ENCODE measurements at places on chromosomes 2 and 18.

- no peak for DNase-seq
These were observed 12.9 kb downstream of the NPAS2 start for GRCh38 chr2:100832885-100833284.

DNA sequence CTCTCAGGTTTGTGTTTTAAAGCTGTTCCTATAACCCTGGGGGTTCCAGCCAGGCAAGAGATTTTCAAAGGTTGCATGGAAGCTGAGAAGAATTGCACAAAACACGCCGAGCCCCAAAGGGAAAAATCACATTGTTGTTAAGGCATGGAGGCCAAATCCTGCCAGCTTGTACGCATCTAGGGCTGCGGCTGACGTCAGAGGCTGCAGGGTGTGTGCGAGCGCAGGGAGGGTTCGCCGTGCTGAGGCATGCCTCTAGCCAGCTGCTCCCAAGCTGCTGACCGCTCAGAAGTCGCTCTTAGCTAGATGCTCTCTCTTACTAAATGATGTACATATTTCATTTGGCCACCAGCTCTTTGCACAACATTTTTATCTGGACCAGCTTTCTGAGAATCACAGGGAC lies 191.8 kb downstream of the LPIN1 start:
- no peak for DNase-seq

GRCh38 chr18:55998801-55999385 lies 410.9 kb upstream of the TCF4 start:
- DNase-seq = no peak

DNA sequence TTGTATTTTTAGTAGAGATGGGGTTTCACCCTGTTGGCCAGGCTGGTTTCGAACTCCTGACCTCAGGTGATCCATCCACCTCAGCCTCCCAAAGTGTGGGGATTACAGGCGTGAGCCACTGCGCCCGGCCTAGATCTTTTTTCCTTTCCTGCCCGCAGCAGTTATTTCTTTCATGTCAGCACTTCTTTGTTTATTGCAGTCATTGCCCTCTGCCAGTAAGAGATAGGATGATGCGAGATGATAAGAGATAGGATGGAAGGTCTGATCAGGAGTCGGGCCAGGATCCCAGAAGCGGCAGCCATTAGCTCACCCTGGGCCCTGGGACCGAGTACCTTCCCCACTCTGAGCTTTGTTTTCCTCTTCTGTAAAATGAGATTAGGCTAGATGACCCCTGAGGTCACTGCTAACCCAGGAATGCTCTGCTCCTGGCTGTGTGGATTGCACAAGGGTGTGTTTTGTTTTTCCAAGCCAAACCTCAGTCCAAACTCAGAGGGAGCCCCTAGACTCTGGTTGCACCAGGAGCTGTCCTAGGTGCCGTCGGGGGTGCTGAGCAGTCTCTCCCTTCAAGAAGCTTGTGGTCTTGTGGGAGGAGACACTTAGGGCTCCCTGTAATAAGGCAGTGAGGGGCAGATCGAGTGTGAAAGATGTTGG lies 63.3 kb downstream of the LPIN1 start:
- no peak for DNase-seq

GRCh38 chr2:109410039-109410815 lies 203.5 kb downstream of the SEPTIN10 start:
- DNase-seq = no peak

DNA sequence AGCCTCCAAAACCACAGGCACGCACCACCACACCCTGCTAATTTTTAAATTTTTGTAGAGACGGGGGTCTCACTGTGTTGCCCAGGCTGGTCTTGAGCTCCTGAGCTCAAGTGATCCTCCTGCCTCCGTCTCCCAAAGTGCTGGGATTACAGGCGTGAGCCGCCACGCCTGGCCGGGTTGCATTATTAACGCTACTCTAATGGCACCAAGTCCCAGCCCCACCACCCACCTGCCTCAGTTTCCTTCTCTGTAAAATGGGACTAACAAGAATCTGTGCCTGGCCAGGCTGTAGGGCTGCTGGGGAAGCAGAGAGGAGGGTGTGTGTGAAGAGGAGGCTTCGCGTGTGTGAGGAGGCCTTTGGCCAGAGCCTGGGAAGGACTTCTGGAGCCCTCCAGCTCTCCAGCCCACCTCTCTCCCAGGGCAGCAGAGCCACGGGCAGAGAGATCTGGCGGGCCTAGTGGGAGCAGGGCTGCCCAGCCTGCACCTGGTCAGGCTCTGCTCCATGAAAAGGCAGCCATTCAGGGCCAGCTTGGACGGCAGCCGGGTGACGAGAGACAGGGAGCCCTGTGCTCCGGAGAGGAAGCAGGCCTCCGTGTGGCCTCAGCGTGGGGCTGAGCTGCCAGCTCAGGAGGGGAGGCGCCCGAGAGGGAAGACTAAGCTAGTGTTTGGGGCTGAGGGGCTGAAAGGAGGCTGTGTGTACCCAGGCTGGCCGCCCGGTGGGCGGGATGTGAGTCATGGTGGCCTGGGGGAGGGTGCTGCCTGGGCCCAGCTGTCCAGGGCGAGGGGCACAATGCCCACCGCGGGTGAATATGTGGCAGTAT lies 7.4 kb upstream of the B3GNT7 start:
- no peak for DNase-seq

DNA sequence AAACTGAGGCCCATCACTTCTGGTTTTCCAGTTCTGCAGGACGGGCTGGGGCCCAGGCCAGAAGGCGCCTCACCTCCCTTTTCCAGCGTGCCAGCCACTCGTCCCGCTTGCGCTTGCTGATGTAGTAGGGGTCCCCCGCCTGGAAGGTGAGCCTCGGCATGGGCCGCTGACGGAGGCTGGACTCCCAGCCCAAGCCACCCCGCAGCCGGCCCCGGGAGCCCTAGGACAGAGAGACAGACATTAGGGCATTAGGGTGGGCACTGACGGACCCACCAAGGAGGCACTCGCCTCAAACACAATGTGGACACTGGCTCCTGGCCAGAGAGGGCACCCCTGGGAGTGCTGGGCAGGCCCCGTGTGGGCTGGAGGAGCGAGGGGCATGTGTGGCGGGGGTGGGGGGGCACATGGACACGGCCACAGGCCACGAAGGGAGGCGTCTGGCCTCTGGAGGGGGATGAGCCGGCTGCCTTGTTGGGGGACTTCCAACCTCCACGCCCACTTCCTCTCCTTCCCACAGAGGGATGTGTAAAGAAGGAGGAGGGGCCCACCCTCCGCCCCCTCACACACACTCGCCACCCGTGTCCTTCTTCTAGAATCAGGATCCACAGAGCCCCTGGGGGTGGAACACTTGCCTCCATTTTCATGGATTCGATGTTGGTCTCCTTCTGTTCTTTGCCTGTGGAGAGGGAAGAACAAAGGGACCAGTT lies 66.7 kb downstream of the DNMT3A start:
- peak; percentile 19 for DNase-seq

DNA sequence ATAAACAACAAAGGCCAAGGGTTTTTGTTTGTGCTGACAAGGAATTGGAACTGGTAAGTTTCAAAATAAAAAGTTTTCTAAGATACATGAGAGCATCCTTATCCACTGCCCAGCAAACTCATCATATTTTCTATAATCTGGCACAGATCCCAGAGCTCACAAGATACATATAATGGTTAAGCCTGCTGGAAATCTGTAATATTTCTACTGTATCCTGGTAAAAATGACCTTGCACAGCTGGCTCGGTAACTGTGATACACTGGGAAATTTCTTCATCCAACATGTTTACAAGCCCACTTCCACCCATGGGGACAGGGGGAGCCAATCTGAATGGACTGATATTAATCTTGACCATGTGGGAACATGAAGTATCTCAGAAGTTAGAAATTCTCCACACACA lies 425.4 kb upstream of the MMADHC start:
- DNase-seq = no peak

DNA sequence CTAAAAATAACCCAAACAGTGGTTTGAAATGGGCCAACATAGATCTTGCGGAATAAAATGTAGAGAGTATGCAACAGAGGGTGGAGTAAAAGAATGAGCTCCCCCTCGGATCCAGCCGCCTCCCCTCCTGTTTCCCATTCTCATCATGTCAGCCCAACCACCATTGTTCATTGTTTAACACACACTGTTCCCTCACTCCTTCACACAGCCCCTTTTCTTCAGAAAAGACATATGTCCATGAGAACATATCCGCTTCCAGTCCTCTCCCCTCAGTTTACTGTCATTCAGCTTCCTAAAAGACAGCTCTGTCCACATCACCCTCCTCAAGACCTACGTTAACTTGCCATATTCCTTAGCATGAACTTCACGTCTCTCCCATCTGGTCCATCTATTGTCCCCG lies 62.9 kb upstream of the SERTAD2 start:
- no peak for DNase-seq

DNA sequence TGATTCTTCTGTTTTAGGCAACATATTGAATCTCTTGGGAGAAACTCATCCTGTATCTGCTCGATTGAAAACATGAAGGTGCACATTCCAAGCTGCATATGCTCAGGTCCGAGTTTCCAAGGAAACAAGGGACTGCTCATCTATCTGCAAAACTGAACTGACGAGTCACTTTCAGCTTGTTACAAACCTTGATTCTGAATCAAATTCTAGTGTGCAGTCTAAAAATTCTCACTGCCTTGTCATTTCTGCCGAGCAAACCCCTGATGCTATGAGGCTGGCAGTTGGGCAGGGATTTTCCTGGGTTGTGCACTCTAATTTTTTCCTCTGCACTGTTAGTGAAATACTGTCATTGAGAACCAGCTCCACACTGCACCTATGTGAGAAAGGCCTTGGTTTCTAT lies 101.3 kb upstream of the ETAA1 start:
- no peak for DNase-seq

DNA sequence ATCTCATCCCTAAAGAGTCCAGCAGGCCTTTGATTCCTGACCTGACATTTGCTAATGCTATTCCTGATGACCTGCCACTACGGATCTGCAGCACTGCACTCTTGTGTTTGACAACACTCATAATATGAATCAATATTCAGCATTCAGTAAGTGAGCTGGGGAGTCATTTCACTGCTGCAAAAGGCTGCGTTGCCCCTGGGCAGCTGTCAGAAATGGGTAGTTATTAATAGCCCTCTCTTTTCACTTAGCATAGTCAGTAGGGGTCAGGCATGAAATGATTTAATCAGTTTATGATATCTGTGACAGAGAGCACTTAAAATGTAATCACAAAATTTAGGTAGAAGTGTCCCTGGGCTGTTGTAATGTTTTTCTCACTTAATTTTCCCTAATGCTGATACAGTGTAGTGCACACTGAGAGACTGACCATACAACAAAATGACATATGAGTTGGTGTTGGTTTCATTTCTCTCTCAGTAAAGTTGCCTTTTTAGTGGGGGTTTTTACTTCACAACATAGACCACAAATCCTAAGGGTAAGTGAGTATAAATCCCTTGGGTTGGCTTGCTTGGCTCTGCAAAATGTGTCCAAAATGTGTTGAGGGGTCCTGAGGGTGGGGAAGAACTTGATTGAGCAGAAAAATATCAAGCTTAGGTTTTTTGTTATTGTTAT lies 184.8 kb downstream of the CAMKMT start:
- DNase-seq = no peak

DNA sequence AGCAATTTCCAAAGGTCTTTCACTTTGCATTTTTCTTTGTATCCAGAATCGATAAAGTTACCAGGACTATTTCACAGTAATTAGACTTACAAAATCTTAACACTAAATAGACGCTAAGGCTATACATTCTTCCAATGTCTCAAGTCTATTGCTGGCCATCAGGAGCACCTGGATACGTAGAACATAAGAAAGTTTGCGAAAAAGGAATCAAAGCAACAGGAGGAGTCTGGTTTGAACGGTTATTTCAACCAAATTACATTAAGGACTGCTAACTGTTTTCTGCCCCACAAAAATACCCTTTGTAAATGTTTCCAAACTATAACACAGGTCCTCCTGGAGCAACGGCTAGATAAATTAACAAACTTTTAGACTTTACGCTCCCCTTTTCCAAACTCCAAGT lies 1.4 kb upstream of the HNRNPA3 start:
- DNase-seq = no peak

- no peak for DNase-seq
These were observed 111.8 kb downstream of the TTC27 start for GRCh38 chr2:32739664-32740063.

GRCh38 chr2:26723991-26724750 lies 31.6 kb downstream of the KCNK3 start:
- DNase-seq = no peak

GRCh38 chr18:26416652-26417150 lies 131.7 kb downstream of the KCTD1 start:
- DNase-seq = no peak

- DNase-seq = no peak
These were observed 106.8 kb downstream of the GRB14 start for GRCh38 chr2:164514491-164514890.

GRCh38 chr2:161371869-161372268 lies 44.2 kb upstream of the TBR1 start:
- no peak for DNase-seq

DNA sequence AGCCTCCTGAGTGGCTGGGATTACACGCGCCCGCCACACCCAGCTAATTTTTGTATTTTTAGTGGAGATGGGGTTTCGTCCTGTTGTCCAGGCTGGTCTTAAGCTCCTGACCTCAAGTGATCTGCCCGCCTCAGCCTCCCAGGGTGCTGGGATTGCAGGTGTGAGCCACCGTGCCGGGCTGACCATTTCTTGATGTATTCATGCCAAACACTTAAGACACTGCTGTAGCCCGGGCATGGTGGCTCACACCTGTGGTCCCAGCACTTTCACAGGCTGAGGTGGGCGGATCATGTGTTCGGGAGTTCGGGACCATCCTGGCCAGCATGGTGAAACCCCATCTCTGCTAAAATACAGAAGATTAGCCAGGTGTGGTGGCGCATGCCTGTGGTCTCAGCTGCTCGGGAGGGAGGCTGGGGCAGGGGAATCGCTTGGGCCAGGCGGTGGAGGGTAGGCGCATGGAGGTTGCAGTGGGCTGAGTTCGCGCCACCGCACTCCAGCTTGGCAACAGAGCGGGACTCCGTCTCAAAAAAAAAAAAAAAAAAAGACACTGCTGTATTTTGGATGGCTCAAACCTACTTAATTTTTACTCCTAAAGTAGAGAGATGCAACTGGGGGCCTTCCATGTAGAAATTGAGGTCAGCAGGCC lies 140.8 kb downstream of the NUP35 start:
- no peak for DNase-seq

GRCh38 chr18:50289108-50289443 lies 1.6 kb upstream of the CXXC1 start:
- DNase-seq = no peak

DNA sequence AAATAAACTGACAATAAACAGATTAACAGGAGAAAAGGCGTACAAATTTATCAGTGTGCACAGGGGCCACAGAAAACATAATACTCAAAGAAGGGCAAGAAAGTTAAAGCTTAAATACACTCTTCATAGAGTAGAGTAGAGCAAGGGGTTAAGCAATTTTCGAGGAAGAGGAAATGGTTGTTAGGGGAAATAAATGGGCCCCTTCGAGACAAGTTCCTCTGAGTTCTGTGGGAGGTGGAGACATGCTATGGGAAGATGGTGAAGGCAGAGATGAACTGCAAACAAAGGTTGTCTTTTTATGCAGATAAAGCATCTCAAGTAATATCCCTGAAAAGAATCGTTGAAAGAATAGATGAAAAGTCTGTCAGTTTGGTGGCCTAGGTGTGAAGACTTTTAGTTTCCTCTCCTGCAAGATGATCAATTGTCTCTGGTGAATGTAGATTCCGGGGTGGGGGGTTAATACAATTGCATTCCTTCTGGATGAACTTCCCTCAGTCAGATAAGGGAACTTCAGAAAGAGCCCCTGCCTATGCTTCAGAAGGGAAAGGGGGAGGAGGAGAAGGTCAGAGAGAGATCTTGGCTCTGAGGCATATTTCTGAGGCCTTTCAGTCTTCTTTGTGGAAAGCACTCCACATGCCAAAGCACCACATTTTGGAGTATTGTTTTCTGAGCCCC lies 127.0 kb downstream of the METTL4 start:
- no peak for DNase-seq

All from CD4-positive, CD25-positive, alpha-beta regulatory T cell (primary cell).